ENCODE measurements at places on chromosomes 7 and 10.

DNA sequence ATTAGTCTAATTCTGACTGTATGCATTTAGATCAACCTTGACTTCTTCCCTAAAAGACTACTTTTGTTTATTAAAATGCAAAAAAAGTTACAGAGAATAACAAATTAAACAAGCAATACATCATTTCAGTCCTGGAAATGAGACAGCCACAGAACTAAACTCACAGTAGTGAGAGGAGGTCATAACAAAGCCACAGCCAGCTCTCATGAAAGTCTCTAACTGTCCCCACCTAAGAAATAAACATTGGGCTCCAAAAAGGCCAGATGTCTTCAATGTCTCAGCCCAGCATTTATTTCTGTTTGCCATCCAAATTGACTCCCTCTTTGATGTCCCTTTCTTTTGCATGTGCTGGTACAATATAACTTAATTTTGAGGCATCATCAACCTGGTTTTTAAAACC, 74.4 kb downstream of the NHLRC2 start:
- no peak for DNase-seq

DNA sequence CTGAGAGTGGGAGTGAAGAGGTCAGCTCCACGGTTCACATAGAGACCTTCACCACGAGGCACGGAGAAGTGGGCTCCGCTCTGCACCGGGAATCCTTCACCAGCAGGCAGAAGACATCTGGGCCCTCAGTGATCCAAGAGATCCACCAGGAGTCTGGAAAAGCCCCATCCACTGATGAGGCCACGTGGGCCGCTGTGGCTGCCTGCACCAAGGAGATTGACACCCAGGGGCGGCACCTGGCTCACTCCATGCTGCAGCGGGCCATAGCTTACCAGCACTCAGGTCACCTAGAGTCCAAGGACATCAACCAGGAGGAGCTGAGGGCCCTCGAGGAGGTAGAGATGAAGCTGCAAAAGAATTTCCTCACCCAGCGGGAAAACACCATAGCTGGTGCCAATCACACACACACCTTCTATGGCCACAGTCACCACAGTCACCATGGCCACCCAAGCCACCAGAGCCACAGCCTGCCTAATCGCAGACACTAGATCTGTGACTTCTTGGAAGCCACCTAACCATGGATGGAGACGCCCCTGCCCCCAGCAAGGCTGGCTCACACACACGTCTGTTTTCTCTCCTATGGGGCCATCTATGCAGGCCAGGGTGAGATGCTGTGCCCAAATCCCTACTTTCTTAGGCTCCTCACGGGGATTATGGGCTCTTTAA, 694 bp downstream of the C10orf62 start:
- DNase-seq = no peak

DNA sequence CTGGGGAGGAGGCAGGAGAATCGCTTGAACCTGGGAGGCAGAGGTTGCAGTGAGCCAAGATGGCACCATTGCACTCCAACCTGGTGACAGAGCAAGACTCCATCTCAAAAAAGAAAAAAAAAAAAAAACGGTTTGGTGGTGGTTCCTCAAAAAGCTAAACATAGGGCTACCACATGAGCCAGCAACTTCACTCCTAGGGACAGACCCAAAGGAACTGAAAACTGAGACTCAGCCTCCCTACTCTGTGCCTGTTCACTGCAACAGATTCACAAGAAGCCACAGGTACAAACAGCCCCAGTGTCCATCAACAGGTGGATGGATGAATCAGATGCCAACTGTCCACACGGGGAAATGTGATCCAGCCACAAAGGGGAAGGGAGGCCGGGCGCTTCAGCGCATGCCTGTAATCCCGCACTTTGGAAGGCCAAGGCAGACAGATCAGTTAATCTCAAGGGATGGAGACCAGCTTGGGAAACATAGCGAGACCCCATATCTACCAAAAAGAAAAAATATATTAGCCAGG, 79.1 kb upstream of the TNRC18 start:
- no peak for DNase-seq

- DNase-seq = no peak
These were observed 42.7 kb upstream of the HYAL4 start for GRCh38 chr7:123802249-123802648.

GRCh38 chr7:134764365-134764764, 15.1 kb upstream of the CALD1 start:
- no peak for DNase-seq

DNA sequence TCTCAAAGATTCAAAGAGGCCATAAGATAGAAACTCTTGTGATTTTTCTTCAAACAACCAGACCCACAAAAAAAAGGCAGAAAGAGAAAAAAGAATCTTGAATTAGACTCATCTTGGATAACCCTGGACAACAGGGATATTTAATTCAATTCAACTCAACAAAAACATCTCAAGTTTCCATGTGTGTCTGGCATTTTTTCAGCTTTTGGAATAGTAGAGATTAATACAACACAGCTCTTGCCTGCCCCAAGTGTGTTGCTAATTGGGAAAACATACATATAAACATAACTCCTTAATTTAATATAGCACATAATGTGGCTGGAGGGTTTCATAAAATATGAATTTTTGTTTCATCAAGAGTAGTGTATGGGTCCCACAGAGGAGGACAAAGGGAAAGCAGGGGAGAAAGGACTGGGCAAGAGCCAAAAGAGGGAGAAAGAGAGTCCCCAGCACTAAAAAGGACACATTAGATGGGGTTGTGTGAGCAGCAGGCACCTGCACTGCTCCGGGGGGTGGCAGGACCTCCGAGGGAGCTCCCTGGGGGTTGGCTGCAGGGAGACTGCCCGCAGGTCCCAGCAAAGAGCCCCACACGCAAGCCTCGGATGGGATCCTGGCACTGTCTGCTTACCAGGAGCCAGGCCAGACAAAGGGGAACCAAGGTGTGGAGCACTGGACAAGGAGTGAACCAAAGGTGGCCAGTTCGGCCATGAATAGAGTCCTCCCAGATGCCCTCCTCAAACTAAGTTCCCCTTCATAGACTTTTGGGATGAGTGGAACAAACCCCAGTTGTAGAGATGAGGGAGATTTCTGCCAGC, 65.6 kb upstream of the TMEM72 start:
- no peak for DNase-seq

- DNase-seq = no peak
These were observed 133.6 kb downstream of the GLI3 start for GRCh38 chr7:42103456-42103855.

DNA sequence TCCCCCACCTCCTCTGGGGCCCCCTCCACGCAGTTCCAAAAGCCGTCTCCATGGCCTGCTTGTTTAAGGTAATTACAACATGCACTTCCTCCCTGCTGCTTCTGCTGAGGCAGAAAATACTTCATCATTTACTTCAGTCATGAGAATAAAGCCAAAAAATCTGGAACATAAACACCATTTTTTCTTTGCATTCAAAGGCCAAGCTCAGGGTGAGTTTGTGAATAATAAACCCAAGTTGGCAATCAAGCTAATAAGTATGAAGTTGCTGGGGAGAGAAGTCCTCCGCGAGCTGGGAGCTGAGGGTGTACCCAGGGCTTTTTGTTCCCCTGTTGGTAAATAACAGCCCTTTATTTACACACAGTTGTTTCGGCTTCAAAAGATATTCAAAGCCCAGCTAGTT, 70.5 kb downstream of the FAM204A start:
- no peak for DNase-seq

DNA sequence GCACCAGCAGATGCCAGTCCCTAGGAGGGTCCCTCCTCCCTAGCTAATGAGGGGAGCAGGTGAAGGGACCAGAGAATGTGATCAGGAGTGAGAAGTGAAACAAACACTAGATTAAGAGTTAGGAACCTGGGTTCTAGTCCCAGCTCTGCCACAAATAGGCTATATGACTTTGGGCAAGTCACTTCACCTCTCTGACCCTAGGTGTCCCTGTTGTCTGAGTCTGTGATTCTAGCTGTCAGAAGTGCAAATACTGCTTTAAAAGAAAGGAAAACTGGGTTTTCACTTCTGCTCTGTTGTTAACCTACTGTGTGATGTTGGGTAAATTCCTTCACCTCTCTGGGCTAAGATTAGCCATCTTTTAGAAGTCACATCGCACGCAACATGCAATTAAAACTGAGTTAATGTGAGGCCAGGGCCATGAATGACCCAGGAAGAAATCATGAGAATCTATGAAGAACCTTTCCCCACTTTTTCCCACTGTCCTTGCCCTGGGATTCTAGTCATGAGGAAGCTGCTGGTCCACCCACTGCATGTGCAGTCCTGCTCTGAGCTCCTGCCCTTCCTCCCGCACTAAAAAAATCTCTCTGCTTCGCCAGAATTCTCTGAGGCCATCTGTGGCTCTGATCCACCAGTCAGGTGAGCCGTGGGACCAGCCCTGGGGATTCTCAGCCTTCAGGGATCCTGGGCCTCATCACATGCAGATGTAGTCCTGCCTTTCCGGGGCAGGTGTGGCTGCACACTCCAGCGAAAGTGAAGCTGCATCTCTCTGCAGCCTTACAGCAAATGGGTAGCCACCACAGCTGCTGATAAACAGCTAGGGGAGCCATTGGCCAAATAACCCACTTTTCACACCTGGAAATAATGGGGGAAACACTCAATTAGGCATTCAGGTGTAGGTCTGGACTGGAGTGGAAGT, 181.7 kb downstream of the PLXNA4 start:
- DNase-seq = peak; percentile 20

DNA sequence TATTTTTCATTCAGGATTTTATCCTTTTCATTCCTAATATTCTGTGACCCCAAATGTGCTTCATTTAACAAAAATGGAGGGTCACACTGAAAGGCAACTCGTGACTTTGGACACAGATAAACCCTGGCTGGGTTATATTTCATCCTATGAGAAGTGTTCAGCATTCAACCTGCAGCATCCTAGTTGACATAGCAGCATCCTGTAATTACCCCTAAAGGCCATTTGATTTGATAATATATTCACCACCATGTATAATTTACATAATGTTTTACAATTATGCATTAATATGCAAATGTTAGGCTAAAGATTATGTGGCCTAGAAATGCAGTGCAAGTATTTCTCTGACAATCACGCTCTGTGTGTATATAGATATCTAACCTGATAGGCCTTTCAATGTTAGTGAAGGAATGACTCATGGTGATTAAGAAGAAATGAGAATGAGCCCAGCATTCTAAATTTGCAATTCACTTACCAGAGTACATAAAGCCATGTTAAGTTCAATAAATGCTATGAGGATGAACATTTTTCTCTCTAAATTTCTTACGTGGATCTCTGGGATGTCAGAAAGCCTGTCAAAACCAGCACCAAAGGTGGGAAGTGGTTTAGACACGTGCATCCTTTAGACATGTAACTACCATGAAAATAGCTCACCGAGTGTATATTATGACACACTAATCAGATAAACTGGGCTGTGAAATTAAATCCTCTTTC, 337.7 kb upstream of the AOAH start:
- no peak for DNase-seq

DNA sequence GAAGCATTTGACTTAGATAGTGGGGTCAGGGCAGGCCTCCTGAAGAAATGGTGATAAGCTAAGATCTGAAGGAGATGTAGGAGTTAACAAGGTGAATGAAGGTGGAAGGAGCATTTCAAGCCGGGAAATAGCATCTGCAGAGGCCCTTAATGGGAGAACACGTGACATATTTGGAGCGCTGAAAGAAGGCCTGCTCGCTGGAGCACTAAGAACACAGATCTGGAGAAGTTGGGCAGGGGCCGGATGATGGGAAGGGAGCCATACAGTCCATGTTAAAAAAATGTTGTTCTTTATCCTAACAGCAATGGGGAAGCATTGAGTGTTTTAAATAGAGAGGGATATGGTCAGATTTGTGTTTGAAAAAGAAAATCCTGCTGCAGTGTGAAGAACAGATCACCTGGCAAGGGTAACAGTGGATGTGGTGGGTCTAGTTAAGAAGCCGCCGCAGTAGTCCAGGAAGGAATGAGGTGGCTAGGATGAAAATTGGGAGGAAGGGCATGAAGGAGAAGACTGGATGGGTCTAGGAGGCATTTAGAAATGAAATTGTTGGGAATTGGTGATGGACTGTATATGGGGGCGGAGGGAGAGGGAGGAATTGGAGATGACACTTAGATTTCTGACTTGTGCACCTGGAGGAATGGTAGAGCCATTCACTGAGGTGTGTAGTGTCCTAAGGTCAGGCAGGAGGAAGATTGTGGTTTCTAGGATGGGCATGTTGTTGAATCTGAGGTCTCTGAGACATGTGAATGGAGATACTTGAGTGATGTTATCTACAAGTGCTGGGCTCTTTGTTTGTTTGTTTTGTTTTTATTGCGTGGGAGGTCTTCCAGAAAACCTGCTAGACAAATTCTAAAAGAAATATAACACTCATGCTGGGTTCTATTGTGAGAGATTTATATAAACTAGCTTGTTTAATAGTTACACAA, 58.4 kb downstream of the MET start:
- DNase-seq = no peak

DNA sequence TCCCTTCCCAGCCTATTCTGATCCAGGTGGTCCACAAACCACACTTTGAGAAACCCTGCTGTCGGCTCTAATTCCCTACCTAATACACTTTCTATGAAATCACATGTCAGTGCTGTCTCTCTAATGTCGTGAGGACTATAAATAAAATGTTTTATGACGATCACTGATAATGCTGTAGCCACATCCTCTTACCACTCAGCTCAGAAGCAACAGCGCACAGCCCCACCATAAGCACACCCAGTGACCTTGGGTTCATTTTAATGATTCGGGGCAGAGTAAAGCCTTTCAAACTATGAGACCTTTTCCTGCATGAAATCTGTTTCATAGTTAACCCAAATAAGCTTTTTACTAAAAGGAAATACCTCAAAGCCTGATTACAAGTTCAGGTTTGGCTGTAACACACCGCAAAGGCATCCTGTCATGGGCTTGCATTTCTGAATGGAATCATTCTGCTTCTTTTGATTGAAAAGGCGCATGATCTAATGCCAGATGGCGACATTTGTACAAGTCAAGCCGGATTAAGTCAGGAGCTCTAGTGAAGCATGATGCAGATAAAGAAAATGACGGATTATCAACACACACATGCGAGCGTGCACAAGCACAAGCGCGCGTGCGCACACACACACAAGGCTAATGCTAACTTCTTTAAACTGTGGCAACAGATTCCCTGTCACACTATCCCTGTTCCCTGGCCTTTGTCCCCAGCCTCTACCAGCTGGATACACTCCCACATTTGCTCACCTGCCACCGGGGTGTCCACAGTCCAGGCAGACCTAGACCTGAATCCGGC, 180.5 kb upstream of the PDE1C start:
- DNase-seq = no peak

Data from NCI-H1092 treated with DMSO at 0.1 percent for 48 hours (cell line).